Fibroblast of mammary gland (primary cell): ENCODE measurements at places on chromosomes 5 and 9.
A peak's percentile ranks its signal among the peaks of the same experiment; 100 is the strongest.

DNA sequence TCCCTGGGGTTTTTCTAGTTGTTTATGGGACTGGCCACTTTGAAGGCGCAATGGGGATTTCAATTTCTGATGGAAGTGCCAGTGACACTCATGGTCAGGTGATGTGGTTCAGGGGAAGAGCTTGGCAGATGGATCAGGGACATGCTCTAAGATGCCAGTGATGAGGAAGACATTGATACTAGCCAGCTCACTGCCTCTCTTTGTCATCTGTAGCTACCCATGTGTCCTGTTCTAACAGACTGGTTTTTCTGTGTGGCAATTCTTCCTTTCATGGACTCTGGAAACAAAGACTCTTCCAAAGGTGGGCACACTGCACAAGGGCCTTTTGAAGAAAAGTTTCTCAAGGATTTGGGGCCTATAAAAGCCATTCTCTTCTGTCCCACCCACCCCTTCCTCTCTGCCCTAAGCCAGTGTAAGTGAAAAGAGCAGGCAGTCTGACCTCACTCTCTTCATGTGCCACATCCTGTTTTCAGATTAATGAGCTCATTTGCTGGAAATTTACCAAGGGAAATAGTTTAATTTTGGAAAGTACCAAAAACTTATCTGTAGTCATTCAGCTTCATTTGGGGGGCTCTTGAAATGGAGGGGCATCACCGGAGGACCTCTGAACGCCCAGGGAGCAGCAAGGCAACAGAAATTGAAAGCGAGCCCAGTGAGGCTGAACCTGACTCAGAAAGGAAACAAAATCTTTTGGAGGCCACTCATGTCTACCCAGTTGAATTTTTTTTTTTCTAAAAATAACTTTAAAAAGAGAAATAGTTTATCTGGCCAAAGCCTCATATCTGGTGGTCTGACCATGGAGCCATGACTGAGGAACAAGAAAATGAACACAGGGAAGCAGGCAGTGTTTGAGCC, 4.9 kb upstream of the TRAF1 start:
- peak; percentile 76 for DNase-seq

- peak; percentile 68 for DNase-seq
Measured at GRCh38 chr9:91536211-91536691, 112.6 kb upstream of the NFIL3 start.

DNA sequence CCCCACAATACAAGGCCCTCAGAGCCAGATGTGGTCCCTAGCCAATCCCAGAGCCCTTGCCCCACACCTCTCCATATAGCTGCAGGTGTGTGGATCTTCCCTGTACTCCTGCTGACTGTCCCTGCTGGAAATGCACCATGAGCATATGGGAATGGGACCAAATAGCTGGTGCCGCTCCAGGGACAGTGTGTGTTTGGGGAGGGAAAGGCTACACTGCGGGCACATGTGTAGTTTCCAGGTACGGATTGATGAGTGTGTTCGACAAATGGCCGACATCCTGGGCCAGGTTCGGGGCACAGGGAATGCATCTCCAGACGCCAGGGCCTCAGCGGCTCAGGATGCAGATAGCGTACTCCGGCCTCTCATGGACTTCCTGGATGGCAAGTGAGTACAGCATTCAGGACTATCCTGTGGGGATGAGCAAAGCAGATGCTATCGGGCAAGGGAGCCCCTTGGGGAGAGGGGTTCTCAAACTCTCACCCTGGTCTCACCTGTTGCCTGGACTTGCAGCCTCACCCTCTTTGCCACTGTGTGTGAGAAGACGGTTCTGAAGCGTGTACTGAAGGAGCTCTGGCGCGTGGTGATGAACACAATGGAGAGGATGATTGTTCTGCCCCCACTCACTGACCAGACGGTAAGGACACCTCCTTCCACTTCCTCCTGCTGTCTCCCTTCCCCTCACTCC, 91.1 kb upstream of the RUSC2 start:
- DNase-seq = no peak

- DNase-seq = no peak
Measured at GRCh38 chr5:112355058-112355685, 63.9 kb downstream of the EPB41L4A start.

DNA sequence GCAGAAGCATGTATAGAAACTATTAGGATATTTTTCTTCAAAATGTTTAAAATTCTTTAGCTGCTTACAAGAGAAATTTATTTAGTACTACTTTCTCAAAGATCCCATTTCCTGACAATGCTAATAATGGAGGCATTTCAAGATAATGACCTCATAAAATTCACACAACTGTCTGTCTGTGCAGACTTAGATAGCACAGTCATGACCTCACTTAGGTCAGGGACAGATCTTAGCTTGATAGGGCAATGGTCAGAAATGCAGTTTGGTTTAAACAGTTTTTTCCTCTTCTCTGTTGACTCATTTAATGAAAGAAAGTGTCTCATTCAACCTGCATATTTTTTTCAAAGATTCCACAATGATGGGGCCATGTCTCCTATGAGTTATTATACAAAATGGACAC, 128.4 kb downstream of the GRIA1 start:
- DNase-seq = peak; percentile 15

- DNase-seq = no peak
Measured at GRCh38 chr5:57842364-57843058, 359.9 kb upstream of the ACTBL2 start.

DNA sequence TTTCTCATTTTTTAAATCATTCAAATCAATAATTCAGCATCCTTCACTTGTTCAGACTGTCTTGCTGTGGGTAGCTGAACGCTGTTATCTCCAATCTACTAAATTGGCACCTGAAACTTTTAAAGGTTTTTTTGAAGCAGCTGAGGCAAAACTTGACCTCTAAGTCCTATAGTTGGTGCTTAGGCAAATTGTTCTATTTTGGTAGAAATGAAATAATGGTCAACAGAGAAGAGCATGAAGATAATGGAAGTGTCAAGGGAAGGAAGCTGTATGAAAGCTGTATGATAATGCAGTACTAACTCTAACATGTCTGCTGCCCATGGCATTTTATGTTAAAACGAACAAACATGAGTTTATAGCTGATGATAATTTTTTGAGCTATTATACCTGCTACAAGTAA, 138.0 kb downstream of the GDNF start:
- DNase-seq = no peak
